ENCODE measurements at places on chromosomes 11 and 22. TPM values are rescaled to one million over a fixed set of nuclear protein-coding genes. Genes with fewer than 3 reads are reported as not detected.

The SCO2 gene
- total RNA-seq = 3.3 TPM

The TMEM184B gene
- 58.5 TPM for total RNA-seq

The CHRM1 gene
- total RNA-seq = not detected

The AMOTL1 gene
- total RNA-seq = 20.2 TPM

The GAS2 gene
- 1.8 TPM for total RNA-seq

The CARNS1 gene
- 1.1 TPM for total RNA-seq
